Vagina (tissue), 2 donors: ENCODE measurements at places on chromosomes 5 and 9.
A peak's percentile ranks its signal among the peaks of the same experiment; 100 is the strongest.

GRCh38 chr5:143248822-143249579 lies 154.5 kb downstream of the NR3C1 start:
- DNase-seq, result no peak

DNA sequence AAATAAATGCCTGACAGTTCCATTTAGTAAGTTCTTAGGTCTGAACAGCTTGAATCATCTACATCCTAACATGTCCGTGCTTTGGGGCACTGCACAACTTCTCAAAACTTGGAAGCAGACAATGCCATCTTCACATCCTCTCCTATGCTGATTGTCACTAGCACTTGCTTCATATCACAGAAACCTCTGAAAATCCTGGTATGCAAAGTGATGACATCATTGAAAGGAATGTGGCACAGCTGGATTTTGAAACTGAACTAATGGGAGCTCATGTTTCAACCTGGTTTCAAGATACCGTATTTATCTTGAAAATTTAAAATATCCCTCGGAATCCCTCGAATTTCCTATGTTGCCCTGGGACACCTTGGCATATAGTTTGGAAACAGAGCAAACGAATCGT lies 490.2 kb upstream of the DAP start:
- no peak for DNase-seq

DNA sequence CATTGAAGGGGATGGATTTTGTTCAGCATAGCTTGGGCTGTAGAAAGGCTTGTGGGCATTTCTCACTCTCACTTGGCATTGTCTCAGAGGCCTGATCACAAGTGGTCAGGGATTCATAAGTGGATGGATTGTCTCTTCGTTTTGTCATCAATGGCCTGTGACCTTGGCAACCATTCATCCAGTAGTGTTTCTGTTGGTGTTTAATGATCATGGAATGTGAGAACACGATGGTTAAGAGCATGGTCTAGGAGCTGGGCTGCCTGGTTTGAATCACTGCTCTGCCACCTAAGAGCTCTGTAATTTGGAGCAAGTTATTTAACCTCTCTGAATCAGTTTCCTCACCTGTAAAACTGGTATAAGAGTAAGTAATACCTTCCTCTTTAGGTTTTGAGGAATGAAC lies 430.1 kb upstream of the MEF2C start:
- DNase-seq, result no peak

- DNase-seq, result no peak
These were observed 37.9 kb downstream of the PSD2 start for GRCh38 chr5:139833525-139833924.

DNA sequence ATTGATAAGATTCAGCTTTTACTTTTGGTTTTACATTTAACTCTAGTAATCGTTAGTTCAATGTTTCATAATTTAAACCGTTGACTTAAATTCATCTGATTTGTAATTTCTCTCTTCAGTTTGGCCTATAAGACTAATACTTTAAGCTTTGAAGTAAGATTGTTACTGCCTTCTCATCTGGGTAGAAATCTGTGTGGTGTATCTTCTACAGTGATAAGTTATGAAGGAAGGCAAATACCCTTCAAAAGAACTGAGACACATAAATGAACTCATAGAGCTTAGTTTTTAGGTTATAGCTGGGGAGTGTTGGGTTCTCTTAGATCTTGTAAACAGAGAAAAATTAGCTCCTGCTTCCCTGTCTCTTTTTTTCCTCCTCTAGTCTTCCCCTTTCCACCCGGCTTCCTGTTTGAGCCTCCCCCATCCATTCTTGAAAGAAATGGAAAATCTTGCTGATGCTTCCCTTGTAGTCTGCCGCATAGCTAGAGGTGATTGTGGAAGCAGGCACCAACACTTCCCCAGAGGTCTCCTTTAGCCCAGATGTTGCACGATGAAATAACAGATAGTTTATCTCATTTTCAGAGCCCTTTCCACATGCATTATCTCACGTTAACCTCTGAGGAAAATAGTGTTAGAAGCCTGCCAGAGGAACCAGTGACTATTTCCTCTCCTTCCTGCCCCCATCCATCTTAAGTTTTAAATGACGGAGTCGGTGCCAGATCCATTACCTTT lies 2.0 kb upstream of the F2RL2 start:
- DNase-seq, result no peak

- DNase-seq, result no peak
These were observed 54.3 kb downstream of the TSTD2 start for GRCh38 chr9:97578846-97579245.

- DNase-seq, result no peak
These were observed 345.6 kb downstream of the EBF1 start for GRCh38 chr5:158754018-158754514.

GRCh38 chr5:159993194-159993593 lies 15.7 kb upstream of the TTC1 start:
- DNase-seq, result peak; percentile 31

DNA sequence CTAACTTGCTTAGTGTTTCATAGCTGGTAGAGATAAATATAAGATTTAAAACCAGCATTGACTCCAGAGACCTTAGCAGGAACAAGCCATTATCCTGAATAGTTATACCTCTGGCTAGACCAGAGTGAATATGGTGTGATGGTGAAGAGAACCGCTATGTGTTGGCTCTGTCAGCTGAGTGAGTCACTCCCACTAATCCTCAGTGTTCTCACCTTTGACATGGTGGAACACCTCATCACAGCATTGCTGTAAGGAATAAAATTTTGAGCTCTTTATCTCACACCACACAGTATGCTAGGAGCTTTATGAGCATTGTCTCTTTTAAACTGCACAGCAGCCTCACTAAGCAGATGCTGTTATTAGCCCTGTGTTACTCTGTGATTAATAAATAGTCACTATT lies 90.7 kb upstream of the DHFR start:
- DNase-seq, result no peak

GRCh38 chr5:19258686-19259085 lies 729.3 kb downstream of the CDH18 start:
- DNase-seq, result no peak

DNA sequence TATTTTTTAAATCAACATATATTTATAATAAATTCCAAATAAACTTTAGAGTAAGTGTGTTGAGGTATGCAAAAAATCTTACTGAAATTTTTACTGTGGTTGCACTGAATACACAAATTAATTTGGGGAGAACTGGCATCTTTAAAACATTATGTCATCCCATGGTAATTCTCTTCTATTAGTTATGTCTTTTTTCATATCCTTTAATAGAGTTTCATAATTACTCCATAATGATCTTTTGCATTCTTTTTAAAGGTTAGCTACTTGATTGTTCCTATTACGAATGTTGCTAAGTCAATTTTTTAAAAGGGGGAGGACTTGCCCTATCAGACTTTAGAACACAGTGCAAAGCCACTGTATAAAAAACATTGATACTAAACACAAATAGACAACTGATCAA lies 26.8 kb downstream of the SSBP2 start:
- DNase-seq, result no peak

- no peak for DNase-seq
These were observed 1.5 kb downstream of the TOR4A start for GRCh38 chr9:137278721-137279711.

DNA sequence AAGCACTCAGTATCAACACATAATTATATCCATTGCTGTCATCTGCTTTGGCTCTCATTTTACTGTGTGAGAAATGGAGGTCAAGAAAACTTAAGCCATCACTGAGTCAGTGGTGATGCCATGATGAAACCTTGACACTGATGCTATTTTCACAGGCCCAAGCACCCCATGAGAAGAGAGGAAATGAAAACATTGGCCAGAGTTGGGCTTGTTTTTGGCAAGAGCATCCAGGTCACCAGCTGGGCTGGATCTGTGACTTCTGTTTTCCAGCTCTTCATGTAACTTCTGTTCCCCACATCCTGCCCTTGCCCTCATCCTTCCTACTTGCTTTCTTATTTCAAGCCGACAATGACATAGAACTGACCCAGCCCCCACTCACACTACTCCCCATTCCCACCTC lies 10.0 kb downstream of the LCP2 start:
- DNase-seq, result no peak

DNA sequence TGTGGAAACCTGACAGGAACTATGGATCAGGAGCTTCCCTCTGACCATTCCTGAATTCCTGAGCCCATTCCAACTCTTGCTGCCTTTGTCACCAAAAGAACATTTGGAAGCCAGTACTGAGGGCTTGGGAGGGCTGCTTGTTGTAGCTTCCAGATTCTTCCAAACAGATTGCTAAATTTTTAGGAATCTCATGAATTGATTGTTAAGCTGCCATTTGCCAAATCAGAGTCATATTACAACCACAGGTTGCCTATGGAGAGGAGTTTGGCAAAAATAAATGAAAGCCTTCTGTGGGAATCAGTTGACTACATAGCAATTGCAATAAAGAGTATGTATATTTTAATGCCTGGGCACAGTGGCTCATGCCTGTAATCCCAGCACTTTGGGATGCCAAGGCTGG lies 39.2 kb upstream of the SLC28A3 start:
- no peak for DNase-seq

- no peak for DNase-seq
These were observed 57.0 kb upstream of the ACOT12 start for GRCh38 chr5:81450940-81451339.

- DNase-seq, result no peak
These were observed 65.9 kb downstream of the SHOC1 start for GRCh38 chr9:111728617-111729366.

DNA sequence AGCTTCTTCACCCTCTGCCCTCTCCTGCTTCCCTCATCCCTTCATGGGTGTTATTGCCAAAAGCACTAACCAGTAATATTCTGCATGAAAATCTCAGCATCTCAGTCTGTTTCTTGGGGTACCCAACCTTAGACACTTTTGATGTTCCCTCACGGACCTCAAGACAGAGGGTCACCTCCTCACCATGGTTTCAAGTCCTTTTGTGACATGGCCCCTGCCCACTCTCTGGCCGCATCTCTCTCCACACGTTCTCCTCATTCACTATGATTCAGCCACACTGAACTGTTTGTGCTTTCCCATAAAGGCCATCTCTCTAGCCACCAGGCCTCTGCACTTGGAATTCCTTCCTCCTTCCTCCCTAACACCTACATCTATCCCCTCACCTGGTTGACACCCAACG lies 111.5 kb upstream of the SPOCK1 start:
- DNase-seq, result peak; percentile 27

GRCh38 chr5:96957254-96958049 lies 21.6 kb downstream of the LNPEP start:
- DNase-seq, result no peak

DNA sequence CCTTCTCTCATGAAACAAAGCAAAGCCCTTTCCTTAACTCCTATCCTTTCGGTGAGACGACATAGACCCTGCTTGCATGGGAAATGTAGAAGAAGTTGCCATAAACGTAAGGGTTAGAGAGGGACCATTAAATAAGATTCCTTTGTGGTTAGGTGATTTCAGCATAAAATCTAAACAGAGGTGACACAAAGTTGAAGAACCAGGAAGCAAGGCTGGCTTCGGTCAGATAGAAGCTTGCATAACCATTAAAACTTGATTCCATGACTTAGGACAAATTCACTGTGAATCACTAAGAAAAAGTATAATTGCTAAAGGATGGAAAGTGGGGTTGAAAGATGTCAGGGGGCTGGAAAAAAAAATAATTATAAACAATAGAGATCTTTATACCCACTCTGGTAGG lies 30.9 kb upstream of the ABLIM3 start:
- DNase-seq, result no peak

DNA sequence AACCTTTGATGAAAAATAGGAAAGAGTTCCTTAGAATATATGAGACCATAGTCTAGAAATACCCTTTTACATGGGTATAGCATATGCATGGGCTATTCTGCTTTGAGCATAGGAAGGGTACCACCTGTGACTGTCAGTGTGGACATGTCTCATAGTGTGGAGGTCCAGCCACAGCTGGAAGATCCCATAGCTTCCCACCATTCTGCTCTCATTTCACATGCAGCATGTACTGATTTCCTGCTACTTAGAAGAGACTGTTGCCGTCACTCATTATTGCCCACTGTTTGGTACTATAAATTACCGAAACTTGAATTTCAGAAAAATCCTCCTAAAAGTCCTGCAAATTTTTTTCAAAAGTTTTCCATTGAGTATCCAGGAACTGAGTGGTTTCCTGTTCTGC lies 477.8 kb upstream of the DAB2 start:
- DNase-seq, result no peak

- no peak for DNase-seq
These were observed 17.0 kb downstream of the UTP15 start for GRCh38 chr5:73582285-73583145.

DNA sequence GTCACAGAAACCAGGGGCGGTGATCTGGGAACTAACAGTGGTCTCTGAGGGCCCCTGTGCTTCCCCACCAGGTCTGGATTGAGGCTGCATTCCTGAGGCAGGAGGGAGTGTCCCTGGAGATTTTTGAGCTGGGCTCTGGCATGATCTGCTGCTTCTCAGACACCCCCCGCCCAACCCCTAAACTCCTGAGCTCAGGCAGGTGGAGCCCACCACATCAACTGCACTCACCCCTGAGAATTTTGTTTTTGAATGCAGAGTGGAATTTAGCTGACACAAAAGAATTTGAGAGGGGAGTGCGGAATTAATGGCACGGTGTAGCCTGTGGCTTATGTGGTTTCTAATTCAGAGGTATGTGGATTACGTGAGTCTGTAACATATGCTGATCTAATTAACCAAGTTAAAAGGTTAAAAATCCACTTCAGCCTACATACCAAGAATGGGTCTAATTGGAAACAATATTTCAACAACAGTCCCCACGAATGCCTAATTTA lies 23.9 kb upstream of the CTSL start:
- no peak for DNase-seq

DNA sequence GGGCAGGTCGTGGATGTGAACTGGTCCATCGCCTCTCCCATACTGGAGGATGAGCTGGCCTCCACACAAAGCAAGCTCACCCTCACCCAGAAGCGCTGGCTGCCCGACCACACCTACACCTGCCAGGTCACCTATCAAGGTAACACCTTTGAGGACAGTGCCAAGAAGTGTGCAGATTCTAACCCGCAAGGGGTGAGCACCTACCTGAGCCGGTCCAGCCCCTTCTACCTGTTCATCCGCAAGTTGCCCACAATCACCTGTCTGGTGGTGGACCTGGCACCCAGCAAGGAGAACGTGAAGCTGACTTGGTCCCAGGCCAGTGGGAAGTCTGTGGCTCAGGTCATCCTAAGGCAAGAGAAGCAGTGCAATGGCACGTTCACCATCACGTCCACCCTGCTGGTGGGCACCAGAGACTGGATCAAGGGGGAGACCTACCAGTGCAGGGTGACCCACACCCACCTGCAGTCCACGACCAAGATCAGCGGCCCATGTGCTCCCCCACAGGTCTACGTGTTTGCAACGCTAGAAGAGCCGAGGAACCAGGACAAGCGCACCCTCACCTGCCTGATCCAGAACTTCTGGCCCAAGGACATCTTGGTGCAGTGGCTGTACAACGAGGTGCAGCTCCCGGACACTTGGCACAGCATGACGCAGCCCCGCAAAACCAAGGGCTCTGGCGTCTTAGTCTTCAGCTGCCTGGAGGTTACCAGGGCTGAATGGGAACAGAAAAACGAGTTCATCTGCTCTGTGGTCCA lies 71.3 kb downstream of the INSL6 start:
- no peak for DNase-seq

- no peak for DNase-seq
These were observed 171.5 kb upstream of the NREP start for GRCh38 chr5:111928511-111928910.

- no peak for DNase-seq
These were observed 33.8 kb downstream of the ZNF131 start for GRCh38 chr5:43154469-43154868.
